Liver (tissue), 10 donors: ENCODE measurements at places on chromosomes 13 and 19. TPM values are rescaled to one million over a fixed set of nuclear protein-coding genes. Genes with fewer than 3 reads are reported as not detected.

Gene KDELR1
- total RNA-seq, result 32.3 TPM

Gene ENOX1
- total RNA-seq, result 0.08 TPM

Gene KLK12
- not detected for total RNA-seq

Gene ATP4B
- not detected for total RNA-seq

Gene PRODH2
- 116 TPM for total RNA-seq

Gene RFPL4A
- total RNA-seq, result not detected

Gene C19orf67
- total RNA-seq, result not detected

Gene SIGLEC5
- total RNA-seq, result 0.70 TPM

Gene LSR
- total RNA-seq, result 33.7 TPM

Gene SOX1
- total RNA-seq, result not detected

Gene NTN5
- 0.08 TPM for total RNA-seq

Gene DHDH
- total RNA-seq, result not detected

Gene ASPDH
- 11.6 TPM for total RNA-seq

Gene KLF1
- total RNA-seq, result not detected

Gene OR7D2
- total RNA-seq, result not detected

Gene TJP3
- 6.0 TPM for total RNA-seq

Gene ZNF221
- total RNA-seq, result 2.9 TPM

Gene HRC
- total RNA-seq, result 1.2 TPM

Gene SLC7A9
- 6.8 TPM for total RNA-seq

Gene CRX
- total RNA-seq, result not detected

Gene ZNF541
- 0.08 TPM for total RNA-seq

Gene PEG3
- 12.8 TPM for total RNA-seq

Gene CYP4F3
- 58.4 TPM for total RNA-seq

Gene ZNF14
- 2.6 TPM for total RNA-seq

Gene IZUMO2
- not detected for total RNA-seq

Gene PRMT1
- total RNA-seq, result 61.6 TPM

Gene SUCLA2
- 27.1 TPM for total RNA-seq

Gene ZNF667
- total RNA-seq, result 1.3 TPM

Gene PLIN5
- total RNA-seq, result 13.3 TPM
